Anterior cingulate cortex (tissue), 58 donors: ENCODE measurements at places on chromosomes 13 and 19.

DNA sequence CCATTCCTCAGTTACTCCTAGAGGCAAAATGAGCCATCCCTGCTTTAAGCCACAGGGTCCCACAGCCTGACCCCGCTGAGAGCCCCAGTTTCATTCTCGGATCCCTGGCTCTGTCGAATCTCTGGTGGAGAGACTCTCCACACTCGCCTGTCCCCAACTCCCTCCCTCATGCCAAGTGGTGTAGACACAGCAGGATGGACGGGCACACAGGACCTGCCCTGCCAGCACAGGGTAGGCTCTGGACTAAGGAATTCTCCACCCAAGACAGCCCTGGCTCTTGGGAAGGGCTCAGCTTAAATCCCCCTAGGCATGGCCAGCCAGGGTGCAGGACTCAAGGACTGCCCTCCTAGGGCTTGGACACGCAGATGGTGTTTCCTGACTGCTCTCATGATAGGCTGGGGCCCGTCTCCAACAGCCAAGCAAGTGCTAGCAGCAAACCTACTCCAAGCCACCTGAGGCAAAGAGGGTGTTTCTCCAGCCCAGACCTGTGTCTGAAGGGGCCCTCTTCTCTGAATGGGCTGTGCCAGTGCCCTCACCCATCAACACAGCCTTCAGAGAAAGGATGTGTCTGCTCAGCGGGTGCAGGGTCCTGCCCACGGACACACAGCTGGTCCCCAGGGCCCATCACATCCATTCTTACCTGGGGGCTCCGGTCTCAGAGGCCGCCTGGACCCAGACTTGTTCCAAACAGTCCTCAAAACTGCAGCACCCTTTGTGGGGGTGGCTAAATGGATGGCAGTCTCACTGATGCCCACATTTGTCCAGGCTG lies 65.3 kb downstream of the PEPD start:
- DNase-seq = no peak

DNA sequence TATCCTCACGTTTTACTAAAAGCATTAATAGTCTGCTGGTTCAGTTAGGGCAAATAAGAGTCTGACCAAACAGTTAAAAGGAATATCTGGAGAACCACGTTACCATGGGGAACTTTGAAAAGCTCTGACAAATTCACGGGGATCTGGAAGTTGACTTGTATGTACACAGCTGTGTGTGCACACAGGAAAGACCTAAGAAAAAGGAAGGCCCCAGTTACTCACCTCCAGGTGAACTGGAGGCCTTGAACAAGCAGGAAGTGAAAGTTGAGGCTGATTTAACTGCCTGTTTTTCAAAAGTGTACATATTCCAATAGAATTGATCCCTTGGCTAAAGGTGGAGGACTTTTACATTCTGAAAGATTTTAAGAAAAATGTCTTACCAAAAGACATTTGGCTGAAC lies 1891.6 kb upstream of the PCDH20 start:
- DNase-seq = no peak

- DNase-seq = no peak
Observed at GRCh38 chr13:54305377-54305776, 1276.8 kb downstream of the OLFM4 start.

- DNase-seq = no peak
Observed at GRCh38 chr13:29977476-29978120, 127.2 kb upstream of the UBL3 start.

GRCh38 chr19:18776736-18777135 lies 14.4 kb downstream of the COMP start:
- DNase-seq = no peak

- no peak for DNase-seq
Observed at GRCh38 chr13:42047561-42048341, 697 bp upstream of the DGKH start.
